ENCODE measurements at places on chromosomes 7 and 10. TPM values are rescaled to one million over a fixed set of nuclear protein-coding genes. Genes with fewer than 3 reads are reported as not detected.

Gene JCAD
- 47.6 TPM for total RNA-seq

Gene NYAP1
- 12.2 TPM for total RNA-seq

GRCh38 chr7:93453262-93453661 lies 121.3 kb downstream of the CALCR start:
- DNase-seq: no peak
- no peak overlapping the region for H3K4me3 ChIP-seq
- H3K36me3 ChIP-seq: no peaks in the 10 kb centered on the region

DNA sequence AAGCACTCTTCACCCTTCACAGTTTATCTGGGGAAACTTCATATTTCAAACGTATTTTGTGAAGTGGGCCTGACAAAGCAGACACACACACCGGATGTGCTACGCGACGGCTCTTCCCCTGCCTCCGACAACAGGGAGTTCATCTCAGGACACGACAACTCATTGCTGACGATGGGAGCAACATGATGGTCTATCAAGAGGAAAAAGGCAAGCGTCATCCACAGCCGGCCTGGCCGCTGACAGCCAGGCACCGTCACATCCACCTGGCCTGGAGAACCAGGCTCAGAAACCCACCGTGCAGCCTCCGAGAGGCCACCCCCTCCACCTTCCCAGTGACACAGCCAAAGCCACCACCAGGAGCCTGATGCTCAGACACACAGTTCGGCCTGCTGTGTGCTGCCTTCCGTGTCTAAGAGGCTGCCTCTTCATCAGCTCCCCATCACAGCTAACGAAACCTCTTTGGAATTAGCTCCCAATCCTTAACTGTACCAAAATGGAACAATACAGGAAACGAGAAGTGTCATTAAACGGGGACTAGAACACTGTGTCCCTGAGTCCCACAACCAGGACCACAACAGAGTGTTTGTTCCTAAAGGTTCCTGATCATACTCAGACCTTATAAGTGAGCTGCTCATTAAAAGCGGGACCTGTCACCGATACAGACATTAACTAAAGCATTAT lies 76.7 kb downstream of the SFMBT2 start:
- H3K4me1 ChIP-seq: no peaks in the 10 kb centered on the region
- H3K36me3 ChIP-seq: no peaks in the 10 kb centered on the region
- no peaks in the 10 kb centered on the region for H3K27me3 ChIP-seq
- H3K4me3 ChIP-seq: no peak overlapping the region
